ENCODE measurements at places on chromosomes 7 and 10. TPM values are rescaled to one million over a fixed set of nuclear protein-coding genes. Genes with fewer than 3 reads are reported as not detected.

TRPV5 gene
- not detected for total RNA-seq

SEMA4G gene
- total RNA-seq, result 2.9 TPM

- no peak for DNase-seq
Measured at GRCh38 chr7:64882341-64883112, 20.5 kb upstream of the ZNF273 start.

- DNase-seq, result no peak
Measured at GRCh38 chr7:84372712-84373111, 178.1 kb upstream of the SEMA3A start.
